ENCODE measurements at places on chromosomes 16 and 17.

DNA sequence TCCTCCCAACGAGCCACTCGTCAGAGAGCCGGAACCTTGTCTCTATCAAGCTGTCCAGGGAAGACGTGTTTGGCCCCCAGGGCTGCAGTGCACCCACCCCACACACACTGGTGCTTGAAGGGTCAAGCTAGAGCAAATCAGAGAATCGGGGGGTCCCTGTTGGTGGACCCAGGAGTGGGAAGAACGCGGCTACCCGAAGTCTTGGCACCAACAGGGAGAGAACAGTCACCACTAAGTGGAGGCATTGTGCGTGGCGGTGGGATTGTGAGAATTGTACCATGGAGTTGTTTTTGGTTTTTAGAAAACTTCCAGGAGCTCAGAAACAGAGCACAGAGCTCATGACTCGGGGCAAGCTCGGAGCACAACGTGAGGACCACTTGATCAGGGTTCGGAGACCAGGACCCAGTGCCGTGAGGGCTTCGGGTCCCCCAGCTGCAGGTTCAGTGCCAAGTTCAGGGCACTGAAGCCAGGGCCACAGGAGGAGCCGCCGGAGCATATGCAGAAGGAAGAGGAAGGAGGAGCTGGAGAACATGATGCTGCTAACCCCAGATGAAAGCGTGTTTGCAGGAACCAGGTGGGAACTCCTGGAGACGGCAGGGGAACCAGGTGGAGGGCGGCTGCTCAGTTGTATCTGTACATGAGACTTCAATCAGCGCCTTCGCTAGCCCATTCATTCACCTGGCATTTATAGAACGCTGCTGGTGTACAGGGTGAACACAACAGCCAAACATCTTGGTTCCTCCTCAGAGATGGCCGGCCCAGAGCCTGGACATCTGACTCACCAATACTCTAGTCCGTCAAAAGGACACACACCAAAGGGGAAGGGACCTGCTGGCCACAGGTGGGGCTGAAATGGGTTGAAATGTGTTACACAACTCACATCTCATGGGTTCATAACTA is 42.8 kb downstream of the METRNL start:
- no peak for ATAC-seq

DNA sequence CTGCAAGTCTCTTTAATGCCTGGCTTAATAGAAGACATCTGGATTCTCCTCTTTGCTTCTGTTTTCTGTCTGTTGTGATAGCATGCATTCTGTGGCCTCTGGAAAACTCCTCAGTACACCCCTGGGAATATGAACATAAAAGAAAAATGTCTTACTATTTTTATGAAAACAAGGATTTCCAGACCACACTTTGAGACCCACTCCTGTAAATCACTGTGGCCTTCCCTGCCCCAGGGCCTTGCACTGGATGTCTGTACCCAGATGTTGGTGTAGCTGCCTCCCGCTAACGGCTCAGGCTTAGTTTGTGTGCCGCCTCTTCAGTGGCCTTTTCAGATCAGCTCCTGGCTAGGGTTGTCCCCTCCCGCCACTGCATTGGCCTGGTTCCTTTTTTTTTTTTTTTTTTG is 126.6 kb downstream of the SOCS1 start:
- no peak for ATAC-seq

GRCh38 chr17:35259001-35259400 is 16.1 kb downstream of the SLFN5 start:
- ATAC-seq: no peak

GRCh38 chr16:81526935-81527334 is 82.3 kb downstream of the CMIP start:
- ATAC-seq: no peak

- no peak for ATAC-seq
Observed at GRCh38 chr17:8420041-8420934, 15.4 kb upstream of the NDEL1 start.

Data from activated CD4-positive, CD25-positive, alpha-beta regulatory T cell treated with anti-CD3 and anti-CD28 coated beads, Interleukin-2, amount 50 U/mL, for 24 hours (primary cell).